Mesendoderm (in vitro differentiated cells): ENCODE measurements at places on chromosomes 6 and 20.

DNA sequence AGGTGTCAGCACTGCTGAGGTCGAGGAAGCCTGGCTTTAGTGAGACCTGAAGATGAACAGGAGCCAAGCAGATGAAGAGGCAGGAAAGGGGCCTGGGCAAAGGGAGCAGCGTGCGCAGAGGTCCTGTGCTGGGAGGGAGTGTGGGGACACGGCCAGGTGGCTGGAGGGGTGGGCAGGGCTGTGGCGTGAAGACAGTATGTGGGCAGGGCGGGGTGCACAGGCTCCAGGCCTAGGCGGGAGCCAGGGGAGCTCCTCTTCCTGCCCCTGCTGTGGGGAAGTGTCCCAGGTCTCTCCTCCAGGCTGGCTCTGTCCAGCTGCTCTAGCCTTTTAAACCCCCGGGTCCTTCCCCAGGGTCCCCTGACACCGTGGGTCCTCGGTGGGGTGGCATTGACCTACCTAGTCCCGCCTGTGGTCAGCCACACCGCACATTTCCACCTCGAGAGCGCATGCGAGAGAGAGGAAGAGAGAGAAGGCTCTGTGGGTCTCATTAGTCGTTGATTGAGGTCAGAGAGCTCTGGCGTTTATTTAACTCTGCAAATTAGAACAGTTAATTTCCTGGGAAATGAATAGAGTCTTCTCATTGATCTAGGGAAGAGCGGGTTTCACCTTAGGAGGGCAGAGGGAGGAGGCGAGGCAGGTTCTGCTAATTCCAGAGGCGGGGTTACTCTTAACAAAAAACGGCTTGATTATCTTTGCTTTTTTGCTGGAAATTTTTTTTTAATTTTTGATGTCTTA lies 68.8 kb downstream of the CDH4 start:
- DNase-seq = no peak

GRCh38 chr6:89161326-89162046 lies 15.6 kb downstream of the PM20D2 start:
- DNase-seq = peak; percentile 74

DNA sequence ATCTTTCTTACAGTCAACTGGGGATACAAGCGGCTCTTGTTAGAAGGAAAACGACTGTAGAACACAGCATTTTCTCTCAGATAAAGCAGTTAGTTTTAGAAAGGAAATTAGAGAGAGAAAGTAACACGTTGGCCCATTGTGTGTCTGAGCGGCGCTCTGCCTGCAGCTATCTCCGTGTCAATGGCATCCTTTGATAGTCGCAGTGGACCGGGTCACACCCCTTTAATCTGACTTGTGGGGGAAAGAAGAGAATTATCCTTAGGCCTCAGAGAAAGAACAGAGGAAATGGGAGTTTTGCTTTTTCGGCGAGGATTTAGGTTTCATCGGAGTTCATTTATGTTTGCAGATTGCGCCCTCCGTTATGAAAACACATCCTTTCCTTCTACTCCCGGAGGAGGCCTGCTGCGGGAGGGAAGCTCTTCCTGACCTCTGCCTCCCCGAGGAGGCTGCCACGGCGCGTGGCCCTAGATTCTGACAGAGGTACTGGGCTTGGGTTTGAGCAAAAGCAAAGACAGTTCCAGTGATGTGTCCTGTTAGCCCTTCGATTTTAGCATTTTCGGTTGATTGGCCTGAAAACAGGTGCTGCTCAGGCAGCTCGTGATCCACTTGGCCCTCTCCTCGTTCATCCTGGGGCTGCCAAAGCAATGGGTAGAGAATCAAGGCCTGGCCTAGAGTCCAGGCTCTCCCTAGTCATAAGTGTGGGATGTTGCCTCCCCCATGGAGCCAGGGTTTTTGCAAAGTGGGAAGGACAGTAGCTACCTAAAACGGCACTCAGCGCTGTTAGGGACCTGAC lies 74.9 kb downstream of the ZDHHC14 start:
- DNase-seq = no peak

DNA sequence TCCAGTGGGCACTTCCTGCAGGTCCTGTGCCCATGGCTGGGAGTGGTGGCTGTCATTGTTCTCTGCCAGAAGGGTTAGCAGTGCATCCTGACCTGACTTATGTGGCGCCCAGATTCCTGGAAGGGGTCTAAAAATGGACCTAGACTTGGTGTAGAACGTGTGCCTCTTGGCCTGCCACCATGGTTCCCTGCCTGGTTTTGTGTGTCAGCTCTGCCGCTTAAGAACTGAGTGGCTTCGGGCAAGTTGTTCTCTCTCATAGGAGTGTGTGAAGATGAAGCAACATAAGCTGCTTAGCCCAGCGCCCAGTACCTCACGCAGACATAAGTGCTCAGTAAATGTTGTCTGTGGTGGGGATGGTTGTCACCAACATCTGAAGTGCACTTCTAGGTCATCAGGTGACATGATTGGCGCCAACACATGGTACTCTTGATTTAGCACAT lies 52.1 kb downstream of the PTPN1 start:
- no peak for DNase-seq
